ENCODE measurements at places on chromosomes 5 and 9.

DNA sequence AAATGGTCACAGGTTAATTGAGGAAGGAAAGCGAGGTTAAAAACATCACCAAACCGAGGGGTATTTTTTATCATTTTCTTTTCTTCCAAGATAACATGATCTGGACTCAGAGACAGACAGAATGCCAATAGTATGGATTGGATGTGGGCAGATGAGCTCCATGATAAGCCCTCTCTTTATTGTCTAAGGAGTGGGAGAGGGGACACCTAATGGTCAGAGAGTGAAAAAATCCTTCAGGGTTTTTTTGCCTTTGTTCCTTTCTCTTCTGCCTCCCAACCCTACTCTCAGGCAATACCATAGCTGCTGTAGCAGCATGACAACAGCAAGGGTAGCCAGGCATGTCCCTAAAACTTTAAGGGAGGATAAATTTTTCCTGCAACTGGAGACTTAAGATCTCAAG, 94.7 kb downstream of the DIRAS2 start:
- DNase-seq = no peak

DNA sequence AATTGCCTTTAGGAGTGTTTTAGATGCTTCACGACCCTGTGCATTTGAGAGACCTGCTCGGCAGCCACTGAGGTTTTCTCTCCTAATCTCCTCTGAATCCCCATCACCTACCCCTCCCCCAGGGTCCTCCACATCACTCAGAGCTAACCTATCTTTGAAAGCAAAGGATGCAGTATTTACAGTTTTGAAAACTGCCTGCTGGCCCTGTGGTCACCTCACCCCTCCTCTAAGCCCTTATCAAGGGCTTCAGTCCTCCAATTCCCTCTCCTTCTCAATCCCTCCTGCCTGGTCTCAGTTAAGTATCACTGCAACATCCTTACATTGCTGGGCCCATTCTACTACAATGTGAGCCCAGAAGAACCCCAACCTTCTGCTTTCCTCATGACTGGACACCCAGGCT, 4.6 kb downstream of the RPP25L start:
- no peak for DNase-seq

- DNase-seq = no peak
Observed at GRCh38 chr9:122336866-122337555, 33.8 kb upstream of the PTGS1 start.

- no peak for DNase-seq
Observed at GRCh38 chr9:5857928-5858327, 25.0 kb upstream of the ERMP1 start.

GRCh38 chr5:179233909-179234562, 111.2 kb downstream of the ADAMTS2 start:
- DNase-seq = no peak

DNA sequence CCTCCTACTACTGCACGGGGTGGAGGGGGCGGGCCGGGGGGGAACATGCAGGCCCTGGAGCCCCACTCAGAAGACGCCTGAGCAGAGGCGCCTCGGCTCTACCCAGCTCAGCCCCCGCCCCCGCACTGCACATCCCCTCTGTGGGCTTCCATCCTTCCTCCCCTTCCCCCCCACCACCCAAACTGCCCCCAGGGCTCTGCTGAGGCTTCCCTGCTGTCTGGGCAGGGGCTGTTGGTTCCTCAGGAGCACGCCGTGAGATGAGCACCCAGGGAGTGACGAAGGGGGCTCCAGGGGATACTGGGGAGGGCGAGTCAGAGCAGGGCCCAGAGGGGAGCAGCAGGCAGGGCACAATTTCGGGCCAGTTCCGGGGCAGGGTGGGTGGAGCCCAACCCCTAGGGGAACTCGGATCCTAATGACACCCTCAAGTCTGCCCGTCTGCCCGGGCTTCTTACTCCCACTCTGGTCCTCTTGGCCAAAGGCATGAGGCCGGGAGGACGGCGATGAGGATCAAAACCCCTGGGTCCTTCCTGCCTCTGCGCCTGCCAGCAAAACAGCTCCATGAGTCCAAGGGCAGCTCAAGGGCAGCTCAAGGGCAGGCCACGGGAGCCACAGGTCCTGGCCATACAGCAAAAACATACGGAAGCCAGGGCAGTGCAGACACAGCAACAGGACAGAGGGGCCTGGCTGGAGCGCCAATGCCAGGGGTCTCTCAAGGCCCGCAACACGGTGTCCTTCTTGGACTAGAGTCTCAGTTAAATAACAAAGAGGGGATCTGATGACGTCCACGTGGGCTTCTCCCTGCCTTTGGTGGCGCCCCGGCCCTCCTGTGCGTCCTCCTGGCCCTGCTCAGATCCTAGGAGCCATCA, 200.9 kb downstream of the AUH start:
- DNase-seq = no peak

- no peak for DNase-seq
Observed at GRCh38 chr5:108257996-108258395, 123.9 kb downstream of the FBXL17 start.

DNA sequence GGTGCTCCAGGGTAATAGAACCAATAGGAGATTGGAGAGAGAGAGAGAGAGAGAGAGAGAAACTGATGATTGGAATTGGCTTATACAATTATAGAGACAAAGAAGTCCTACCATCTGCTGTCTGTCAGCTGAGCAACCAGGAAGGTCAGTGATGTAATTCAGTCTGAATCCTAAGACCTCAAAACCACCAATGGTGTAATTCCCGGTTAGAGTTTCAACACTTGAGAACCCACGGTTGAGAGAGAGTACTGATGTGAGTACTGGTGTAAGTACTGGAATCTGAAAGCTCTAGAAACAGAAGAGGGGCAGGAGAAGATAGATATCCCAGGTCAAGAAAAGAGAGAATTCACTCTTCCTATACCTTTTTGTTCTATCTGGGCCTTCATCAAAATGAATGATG, 775.8 kb downstream of the EFNA5 start:
- DNase-seq = no peak
